Aorta (tissue), 5 donors: ENCODE measurements at places on chromosomes 11 and 22. TPM values are rescaled to one million over a fixed set of nuclear protein-coding genes. Genes with fewer than 3 reads are reported as not detected.

- DNase-seq, result no peak
Measured at GRCh38 chr11:118628031-118628430, 20.6 kb downstream of the PHLDB1 start.

- no peak for DNase-seq
Measured at GRCh38 chr11:44179173-44179572, 83.7 kb downstream of the EXT2 start.

DNA sequence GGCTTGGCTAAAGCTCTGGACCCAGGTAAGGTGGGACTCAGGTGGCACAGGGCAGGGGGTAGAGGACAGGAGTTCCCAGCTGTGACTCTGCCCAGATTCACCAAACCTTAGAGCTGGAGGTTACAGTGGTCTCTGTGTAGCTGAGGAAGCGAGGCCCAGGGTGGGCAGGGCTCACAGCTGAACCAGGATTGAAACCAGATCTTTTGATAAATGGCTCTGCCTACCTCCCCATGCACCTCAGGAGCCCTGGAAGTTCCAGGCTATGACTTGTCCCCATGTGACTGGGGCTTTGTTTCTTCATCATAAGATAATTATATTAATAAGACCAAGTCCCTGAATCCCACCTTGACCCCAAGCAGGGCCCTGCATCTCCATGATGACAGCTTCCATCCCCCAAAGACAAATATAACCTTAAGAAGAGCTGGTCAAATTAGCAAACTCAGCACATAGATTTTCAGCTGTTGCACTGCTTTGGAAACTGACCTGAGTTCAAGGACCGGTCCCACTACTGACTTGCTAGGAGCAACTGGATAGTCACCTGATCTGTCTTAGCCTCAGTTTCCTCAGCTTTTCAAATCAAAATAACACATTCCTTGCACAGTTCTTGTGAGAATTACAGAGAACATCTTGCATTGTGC lies 21.3 kb upstream of the TSKU start:
- no peak for DNase-seq

DNA sequence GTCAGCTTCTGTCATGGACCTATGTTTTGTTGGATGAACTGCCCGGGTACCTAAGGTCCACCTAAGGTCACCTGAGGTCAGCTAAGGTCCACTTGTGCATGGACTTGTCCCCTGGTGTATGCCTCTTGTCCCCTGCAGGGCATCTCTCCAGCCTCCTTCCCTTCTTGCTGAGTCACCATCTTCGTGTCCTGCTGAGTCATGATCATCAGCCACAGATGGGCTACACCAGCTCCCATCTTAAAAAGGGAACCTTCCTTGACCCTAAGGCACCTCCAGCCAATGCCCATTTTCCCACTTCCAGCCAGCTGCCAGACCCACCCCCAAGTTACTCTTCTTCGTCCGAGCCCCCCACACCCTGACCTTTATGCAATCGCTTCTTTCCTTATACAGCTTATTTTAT lies 544.9 kb downstream of the TBC1D22A start:
- DNase-seq, result no peak

GRCh38 chr11:111774955-111775710 lies 8.9 kb upstream of the PPP2R1B start:
- peak; percentile 74 for DNase-seq

GRCh38 chr11:83709434-83709833 lies 423.3 kb upstream of the CCDC90B start:
- no peak for DNase-seq

- no peak for DNase-seq
Measured at GRCh38 chr11:86737737-86738136, 62.6 kb upstream of the PRSS23 start.

DNA sequence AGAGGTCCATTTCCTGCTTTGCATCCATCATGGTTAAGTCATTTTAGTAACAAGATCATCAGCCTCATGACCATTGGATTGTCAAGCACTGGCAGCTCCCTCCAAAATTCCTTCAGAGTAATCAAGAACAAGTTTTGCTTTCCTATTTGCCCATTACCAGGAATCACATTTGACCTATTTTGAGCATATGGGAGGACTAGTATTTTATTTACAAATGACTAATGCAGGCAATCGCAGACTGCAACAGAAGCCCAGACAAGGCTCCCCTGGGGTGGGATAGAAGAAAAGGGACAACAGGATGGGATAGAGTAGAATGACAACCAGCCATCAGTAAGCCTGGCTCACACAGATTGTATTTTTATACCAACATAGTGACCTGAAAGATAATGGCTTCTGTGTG lies 9.1 kb downstream of the MMP10 start:
- no peak for DNase-seq

- DNase-seq, result no peak
Measured at GRCh38 chr11:133136376-133136775, 395.9 kb downstream of the OPCML start.

GRCh38 chr11:63909591-63910506 lies 7.1 kb downstream of the RCOR2 start:
- peak; percentile 73 for DNase-seq

GRCh38 chr11:133064152-133064877 lies 468.0 kb downstream of the OPCML start:
- peak; percentile 89 for DNase-seq

DNA sequence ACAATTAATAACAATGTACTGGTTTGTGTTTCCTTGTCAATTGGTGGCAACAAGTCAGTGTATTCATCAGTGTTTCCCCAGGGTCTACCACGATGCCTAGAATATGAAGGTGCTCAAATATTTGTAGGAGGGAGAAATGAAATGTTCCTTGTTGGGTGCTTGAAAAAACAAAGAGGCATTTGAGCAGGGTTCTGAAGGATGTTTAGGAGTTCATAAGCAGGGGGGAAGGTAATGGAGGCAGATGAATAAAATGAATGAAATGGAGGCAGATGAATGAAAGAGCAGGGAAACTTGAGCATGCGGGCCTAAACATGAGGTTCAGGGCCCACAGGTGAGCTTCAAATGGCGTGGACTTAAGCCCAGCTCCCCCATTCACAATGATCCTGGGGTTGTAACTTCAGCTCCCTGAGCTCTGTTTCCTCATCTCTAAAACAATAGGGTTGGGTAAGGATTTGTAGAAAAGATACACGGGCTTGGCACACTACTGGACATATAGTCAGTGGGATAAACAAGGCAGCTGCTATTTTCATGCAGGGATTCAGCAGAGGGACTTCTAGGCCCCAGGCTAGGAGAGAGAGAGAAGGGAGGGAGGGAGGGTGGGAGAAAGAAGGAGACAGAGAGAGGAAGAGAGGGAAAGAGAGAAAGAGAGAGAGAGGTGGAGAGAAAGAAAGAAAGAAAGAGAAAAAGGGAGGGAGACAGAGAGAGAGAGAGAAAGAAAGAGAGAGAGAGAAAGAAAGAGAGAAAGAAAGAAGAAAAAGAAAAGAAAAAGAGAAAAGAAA lies 73.7 kb downstream of the MN1 start:
- DNase-seq, result no peak

GRCh38 chr11:44747836-44748235 lies 21.1 kb downstream of the TSPAN18 start:
- no peak for DNase-seq

DNA sequence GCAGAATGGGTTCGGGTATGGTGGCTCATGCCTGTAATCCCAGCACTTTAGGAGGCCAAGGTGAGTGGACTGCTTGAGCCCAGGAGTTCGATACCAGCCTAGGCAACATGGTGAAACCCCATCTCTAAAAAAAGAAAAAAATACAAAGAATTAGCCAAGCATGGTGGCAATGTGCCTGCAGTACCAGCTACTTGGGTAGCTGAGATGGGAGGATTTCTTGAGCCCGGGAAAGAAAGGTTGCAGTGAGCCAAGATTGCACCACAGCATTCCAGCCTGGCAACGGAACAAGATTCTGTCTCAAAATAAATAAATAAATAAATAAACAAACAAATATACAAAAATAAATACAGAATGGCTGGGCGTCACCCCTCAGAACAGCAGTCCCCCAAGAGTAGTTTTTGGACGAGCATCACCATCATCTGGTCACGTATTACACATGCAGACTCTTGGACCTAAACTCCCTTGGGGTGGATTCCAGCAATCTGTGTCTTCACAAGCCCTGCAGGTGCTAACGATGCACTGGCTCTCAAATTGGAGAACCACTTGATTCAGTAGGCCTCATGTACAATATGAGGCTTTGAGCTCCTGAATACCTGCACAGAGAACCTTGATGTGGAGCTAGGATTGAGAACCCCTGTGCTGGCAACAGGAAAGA lies 33.5 kb downstream of the CLMP start:
- DNase-seq, result no peak

DNA sequence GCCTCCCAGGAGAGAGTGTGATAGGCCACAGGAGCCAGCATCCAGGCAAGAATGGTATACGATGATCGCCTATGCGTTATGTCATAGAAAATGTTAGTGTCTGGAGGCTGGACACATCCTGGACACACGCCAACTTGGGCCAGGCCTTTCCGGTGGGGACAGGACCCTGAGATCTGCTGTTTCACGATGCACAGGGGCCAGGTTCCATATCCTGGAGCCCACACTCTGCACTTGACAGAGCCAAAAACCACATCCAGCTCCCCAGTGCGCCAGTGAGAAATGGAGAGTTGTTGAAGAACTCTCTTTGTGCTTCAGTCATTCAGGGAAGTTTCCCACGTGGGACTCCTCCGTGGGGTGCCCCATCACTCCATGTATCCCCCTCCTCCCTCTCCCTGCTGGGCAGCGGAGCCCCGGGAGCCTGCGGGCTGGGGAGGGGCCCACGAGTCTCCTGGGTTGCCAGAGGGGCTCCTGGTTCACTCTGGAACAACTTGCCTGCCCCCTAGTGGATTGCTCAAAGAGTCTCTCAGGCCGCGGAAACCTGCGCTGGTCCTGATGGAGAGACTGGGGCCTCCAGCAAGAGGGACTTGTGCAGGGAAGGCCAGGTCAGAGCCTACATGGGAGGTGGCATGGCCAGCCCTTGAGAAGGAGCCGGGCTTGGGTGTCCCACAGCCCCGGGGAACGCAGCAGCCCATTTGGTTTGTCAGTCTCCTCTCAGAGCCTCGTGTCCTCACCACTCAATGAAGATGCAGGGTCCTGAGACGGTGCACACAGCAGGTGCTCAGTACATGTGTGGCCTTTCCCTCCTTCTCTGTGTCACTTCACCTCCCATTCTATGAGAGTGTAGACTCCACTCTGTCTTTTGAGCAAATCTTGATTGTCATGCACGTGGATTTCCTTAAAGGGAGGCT lies 10.2 kb upstream of the LRRC32 start:
- DNase-seq, result peak; percentile 79

GRCh38 chr11:69658626-69659450 lies 16.3 kb downstream of the LTO1 start:
- DNase-seq, result peak; percentile 66

- no peak for DNase-seq
Measured at GRCh38 chr11:23959462-23959861, 537.4 kb upstream of the LUZP2 start.

DNA sequence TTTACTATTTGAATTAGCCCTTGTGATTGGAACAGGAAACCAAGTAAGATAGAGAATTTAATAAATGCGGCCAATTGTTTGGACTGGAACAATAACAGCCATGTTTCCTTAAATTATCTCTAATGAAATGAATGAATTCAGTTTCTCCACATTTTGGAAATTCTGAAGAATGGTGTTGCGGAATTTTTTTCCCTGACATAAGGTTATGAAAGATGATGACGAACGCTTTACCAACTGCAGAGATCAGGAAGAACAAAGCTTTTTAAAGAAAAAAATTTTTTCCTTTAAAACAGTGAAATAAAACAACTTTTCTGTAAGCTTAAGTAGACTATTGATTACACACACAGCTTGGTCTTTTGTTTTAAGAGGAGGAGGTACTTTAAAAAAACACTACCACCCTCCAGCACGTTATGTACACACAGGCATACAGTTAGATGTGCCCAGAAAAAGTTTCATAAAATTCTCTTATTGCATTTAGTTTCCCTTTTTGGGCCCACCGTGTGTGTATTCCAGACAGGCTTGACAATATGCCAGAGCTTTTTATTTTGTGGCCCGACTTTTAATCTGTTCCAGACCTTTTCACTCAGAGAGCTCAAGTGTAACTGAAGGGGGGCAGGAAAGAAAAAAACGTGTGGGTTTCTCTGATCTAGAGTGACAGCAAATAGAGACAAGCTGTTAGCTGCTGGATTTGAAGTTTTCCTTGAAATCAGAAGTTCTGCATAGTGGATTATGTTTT lies 77.3 kb downstream of the YAP1 start:
- no peak for DNase-seq

DNA sequence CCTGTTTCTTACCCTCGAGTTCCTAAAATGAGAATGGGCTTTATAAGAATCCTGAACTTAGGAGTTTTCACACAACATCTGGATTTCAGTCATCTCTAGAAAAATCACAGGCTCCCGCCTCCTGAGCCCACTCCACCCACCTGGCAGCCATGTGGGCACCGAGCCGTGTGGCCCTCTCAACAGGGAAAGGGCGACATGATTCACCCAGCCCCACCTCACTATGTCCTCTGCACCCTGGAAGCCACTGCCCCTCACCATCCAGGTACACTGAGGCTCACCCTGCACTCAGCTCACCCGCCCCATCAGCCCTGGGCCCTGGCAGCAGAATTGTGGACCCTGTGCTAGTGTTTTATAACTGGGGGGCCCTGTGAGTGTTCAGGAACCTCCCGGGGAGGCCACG lies 101.5 kb downstream of the SHANK2 start:
- no peak for DNase-seq

DNA sequence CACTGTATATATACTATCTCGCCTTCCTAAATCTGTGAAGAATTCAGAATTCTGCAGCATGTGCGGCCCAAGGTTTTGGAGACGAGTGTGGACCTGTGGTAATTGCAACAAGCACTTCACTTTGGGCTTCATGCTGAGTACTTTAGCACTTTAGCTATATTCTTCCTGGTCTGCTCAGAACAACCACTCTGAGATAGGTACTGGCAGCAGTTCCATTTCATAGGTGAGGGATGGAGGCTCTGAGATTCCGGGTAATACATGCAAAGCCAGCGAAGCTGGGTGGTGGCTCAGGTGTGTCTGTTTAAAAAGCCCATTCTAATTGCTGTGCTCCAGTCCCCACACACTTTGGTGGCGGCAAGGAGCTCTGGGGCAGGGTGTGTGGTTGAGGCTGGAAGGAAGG lies 6.4 kb downstream of the ELF5 start:
- DNase-seq, result no peak

GRCh38 chr11:78635814-78636506 lies 61.3 kb upstream of the NARS2 start:
- no peak for DNase-seq

DNA sequence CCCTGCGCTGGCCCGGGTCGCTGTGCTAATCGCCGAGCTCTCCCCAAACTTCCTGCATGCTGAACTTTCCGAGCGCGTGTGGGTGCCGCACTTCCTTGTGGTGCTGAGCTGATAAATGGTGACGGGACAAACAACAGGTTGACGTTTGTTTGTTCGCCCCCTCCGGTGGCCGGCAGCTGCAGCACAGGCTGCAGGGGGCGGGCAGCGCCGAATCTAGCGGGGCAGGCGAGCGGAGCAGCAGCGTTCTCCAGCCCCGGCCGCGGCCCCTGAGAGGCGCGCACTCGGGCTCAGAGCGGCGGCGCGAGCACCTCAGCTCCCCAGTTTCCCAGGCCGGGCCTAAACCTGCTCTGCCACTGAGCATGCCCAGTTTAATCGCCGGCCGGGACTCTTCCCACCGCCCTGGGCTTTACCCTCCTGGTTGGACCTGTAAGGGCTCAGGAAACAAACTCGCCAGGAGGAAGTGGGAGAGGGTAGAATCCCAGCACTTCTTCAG lies at the start of gene PDGFD:
TSS of gene PDGFD (minus strand) at position 120 of the 493 bp plus-strand sequence.
- peak; percentile 73 for DNase-seq

Gene SLC25A18
- 0.33 TPM for total RNA-seq

Gene CYP2D6
- total RNA-seq, result 1.1 TPM

Gene TUG1
- total RNA-seq, result 86.1 TPM

Gene CCDC81
- 1.5 TPM for total RNA-seq

Gene MAPK8IP1
- 7.8 TPM for total RNA-seq

Gene CATSPER1
- total RNA-seq, result 1.2 TPM

Gene FZD4
- 50.8 TPM for total RNA-seq

Gene HBD
- total RNA-seq, result 8.4 TPM
